ENCODE measurements at places on chromosomes 2 and 18.

GRCh38 chr18:35641916-35642315, 60.4 kb downstream of the GALNT1 start:
- no peak for DNase-seq

DNA sequence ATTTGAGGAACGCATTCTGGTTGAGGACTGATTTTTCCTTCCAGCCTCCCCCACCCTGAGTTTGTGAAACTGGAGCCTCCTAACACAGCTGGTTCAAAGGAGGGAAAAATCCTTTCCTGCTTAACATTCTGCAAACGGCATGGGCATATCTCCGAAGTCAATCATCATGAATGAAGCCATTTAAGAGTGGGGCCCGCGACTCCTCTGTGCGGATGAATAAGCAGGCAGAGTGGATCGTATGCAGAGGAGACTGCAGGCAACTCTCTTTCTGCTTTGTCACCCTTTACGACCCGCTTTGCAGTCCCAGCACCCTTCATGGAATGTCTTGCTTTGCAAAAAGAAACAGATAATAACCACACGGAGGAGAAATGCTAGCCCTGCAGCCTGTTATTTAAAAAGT, 305.2 kb downstream of the CLIP4 start:
- peak; percentile 21 for DNase-seq

DNA sequence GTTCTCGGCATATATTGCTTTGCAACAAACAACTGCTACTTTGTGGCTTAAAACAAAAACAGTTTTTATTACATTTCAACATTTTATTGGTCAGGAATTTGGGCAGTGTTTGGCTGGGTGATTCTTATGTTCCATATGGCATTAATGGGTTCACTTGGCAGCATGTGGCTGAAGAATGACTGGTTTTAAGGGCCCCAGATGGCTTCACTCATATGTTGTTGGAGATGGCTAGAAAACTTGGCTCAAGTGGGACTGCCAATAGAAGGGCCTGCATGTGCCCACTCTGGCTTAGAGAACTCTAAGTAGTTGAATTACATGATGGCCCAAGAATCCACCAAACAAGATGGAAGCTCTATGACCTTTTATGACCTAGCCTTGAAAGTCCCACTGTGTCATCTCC, 86.1 kb downstream of the FASTKD2 start:
- no peak for DNase-seq

- DNase-seq = no peak
Observed at GRCh38 chr2:70799706-70800105, 9.3 kb upstream of the FIGLA start.

DNA sequence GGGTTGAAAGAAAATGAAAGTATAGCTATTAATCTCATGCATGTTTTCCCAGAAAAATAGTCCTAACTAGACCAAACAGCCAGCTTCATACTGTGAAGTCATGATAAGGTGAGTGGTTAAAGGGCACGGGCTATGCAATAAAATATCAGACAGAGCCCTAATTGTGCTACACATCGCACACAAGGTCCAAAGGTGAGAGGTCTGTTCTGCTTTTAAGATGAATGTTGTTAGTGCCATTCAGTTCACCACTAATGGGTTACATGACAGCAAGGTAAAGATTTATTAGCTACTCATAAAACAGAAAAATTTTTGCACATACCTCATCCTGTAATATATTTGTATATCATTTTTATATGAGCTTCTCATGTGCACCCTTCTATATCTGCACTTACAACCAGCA, 105.0 kb upstream of the STK17B start:
- no peak for DNase-seq

DNA sequence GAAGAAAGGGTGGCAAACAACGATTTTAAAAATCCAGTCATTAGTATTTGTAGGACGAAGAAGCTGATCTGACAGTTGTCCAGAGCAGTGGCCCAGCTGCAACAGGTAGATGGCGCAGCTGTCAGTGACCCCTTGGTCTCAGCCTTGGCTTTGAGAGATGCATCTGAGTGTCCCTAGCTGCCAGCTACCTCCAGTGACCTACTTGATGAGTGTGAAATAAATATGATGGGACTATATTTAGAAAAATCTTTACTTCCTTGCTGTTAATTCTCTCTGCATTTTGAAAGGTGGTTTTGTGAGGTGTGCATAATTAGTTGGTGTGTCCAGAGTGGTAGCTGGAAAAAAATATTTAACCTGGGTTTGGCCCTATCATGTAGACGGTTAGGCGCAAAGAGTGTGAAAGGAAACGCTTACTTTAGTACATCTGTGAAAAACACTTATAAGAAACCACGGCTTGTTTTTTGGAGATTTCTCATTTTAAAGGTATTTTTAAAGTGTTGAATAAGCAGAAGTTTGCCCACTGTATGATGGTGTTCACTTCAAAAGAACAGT, 963 bp downstream of the INPP1 start:
- DNase-seq = no peak

GRCh38 chr2:10202131-10202665, 79.7 kb downstream of the RRM2 start:
- no peak for DNase-seq

DNA sequence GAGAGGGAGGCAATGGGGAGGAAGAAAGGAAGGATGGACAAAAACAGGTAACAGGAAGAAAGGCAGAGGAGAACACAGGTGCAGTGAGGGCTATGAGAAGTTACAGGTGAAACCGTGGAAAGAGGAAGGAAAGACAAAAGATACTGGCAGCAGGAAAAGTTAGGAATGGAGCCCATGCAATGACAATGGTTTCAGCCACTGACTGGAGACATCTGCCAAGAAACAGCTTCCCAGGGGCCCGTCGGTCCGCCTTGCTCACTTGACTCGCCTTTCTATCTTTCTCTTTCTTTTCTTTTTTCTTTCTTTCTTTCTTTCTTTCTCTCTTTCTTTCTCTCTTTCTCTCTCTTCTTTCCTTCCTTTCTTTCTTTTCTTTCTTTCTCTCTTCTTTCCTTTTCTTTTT, 37.5 kb downstream of the ST8SIA5 start:
- no peak for DNase-seq

DNA sequence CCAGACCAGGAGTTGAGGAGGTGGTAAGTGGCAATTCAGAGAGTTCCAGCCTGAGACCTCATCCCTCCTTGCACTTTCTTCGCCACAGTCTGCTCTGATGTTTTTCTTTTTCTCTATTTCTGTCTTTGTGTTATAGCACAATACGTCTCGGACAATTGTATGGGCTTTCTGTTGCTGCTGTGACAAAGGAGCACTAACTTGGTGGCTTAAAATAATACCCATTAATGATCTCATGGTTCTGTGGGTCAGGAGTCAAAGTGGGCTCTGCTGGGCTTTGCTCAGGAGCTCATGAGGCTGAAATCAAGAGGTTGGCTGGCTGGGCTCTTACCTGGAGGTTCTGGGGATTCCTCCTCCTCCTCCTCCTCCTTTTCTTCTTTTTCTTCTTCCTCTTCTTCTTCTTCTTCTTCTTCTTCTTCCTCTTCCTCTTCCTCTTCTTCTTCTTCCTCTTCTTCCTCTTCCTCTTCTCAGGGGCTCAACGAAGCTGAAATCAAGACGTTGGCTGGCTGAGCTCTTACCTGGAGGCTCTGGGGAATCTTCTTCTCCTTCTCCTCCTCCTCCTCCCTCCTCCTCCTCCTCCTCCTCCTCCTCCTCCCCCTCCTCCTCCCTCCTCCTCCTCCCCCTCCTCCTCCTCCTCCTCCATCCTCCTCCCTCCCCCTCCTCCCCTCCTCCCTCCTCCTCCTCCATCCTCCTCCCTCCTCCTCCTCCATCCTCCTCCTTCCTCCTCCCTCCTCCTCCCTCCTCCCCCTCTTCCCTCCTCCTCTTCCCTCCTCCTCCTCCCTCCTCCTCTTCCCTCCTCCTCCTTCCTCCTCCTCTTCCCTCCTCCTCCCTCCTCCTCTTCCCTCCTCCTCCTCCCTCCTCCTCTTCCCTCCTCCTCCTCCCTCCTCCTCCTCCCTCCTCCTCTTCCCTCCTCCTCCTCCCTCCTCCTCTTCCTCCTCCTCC, 104.0 kb downstream of the GATA6 start:
- DNase-seq = no peak

DNA sequence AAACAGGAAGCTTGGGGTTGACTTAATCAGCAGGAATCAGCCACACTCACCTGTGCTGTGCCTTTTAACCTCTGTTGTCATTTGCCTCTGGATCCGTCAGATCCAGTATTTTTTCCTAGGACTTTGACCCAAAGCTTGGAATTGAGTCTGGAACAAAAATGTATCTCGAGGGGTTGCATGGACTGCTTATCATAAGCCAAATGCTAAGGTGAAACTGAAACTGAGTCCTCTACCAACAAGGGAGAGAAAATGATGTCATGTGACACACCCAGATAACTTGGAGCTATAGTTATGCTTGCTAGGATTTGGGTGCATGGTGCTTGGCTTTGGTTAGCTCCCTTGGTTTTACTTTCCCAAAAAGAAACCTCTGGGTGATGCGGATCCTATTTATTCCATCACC, 2158.6 kb upstream of the PIK3C3 start:
- no peak for DNase-seq

GRCh38 chr2:102238039-102238756, 51.4 kb downstream of the IL1RL2 start:
- no peak for DNase-seq

DNA sequence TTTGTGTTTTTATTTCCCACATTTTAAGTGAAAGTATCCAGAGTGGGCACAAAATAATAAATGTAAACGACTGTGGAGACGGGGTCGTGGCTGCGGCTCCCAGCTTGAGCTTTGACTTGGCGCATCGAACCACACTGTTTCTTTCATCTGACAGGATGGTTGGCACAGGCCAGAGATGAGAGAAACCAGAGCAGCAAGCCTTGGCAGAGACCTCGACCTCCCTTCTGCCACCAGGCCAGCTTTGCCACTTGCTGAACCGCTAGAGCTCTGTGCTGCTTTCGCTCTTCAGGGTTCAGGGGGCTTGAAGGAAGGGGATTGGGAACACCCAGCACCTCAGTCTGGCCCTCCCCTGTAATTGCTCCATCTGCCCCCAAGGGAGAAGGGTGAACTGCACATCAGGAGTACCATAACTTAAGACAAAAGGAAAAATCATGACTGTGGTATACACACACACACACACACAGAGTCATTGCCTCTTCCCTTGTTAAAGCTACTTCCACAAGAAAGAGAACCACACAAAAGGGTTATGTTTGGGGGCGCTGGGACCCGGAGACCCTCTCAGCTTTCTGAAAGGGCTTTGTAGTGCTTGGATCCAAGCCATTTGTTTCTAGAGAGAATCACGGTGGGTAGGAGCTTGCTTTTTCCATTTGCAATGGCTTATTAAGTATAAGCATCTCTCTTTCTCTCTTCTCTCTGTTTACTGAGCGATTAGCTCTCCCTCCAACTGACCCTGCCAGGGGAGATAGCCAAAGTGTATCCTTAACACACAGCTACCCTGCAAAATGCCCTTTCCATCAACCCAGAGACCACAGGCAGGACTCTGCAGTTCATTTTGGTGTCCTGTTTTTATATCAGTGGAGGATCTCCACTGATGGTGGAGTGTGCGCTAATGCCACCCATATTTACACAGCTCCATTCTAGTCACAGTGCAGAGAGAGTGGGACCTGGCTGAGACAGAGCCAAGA, 23.0 kb downstream of the POU3F3 start:
- DNase-seq = no peak

GRCh38 chr2:210536973-210537650, 19.3 kb upstream of the CPS1 start:
- no peak for DNase-seq

DNA sequence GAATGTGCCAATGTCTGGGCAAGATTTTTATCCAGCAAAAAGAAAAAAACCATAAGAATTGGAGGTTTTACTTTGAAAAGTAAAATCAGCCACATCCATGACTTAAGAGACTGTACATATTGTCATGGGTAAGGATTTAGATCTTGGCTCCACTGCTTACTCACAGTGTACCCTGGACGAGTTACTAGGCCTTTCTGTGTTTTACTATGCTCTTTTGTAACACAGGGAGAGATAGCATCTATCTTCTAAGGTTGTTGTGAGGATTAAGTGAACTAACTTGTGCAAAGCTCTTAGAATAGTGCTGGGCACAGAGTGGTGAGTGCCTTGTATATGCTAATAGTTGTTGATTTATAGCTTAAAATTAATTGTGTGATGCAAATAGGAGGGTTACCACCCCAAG, 255.9 kb downstream of the NEDD4L start:
- no peak for DNase-seq

- DNase-seq = no peak
Observed at GRCh38 chr2:25744055-25744454, 70.7 kb upstream of the DTNB start.

GRCh38 chr2:193240752-193241151, 1046.0 kb upstream of the TMEFF2 start:
- no peak for DNase-seq

GRCh38 chr2:120803764-120804335, 68.2 kb downstream of the GLI2 start:
- no peak for DNase-seq

DNA sequence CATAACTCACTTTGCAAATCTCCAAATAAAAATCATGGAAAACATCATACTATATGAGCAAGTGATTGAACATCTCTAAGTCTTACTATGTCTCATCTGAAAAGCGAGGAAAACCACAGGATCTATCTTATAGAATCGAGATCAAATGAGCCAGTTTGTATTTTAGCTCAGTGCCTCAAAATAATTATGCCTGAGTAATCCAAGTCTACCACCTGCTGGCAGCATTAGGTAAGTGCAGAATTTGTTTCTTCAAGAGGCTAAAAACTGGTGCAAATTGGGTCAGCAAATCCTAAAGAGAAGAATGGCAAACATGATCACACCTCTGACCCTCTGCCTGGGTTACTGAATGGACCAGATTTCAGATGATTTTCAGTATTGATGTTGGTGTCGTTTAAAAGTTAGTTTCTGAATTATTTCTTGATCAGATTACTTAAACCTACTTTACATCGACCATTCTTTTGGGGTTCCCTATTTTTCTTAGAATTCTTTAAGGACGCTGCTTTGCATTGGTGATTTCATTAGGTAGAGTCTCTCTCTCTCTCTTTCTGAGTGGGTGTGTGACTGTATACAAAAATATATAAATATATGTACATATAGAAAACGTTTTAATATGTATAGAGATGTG, 12.7 kb upstream of the FHOD3 start:
- peak; percentile 39 for DNase-seq

GRCh38 chr2:232139171-232139594, 177.7 kb downstream of the DIS3L2 start:
- DNase-seq = no peak

DNA sequence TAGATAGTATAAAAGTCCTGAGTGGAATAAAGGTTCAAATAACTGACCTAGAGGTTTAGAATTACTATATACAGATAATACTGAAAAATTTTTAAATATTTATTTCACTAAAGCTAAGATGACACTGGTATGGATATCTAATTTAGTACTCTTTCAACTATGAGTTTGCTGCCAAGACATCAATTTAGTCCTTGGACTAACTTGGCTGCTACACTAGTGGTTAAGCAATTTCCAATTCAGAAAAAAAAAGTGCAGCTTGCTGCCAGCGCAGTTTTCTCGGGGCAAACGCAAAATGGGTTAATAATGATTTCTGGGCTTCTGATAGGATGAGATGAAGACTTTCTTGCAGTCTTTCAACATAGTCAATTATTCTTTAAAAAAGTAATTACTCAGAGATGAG, 10.8 kb downstream of the BUB1 start:
- DNase-seq = no peak

GRCh38 chr2:44226753-44227152, 48.5 kb upstream of the SLC3A1 start:
- no peak for DNase-seq
